ENCODE measurements at places on chromosomes 2 and 18.

DNA sequence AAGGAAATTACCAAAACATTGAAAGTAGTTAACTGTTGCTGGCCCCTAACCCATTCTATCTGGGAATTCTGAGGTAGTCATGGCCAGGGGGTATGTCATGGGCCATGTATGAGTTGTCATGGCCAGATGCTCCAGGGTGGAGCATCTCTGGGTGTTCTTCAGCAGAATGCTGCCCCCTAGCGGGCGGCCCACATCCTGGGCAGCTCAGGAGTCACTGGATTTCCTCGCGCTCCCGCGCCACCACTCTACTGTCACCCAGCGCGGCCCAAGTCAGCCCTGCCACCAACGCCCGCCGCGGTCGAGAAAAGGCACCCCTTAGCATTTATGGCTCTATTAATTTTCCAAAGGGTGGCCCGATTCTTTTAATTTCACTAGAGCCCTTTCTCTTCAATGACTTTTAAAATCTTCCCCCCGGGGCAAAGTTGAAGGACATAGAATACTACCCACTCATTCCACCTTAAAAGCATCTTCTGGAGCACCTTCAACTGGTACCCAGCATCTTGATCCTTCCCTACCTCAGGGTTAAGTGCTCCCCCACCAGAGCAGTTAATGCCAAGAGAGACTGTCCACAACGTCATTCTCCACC lies 41.6 kb downstream of the PKDCC start:
- peak; percentile 89 for DNase-seq

GRCh38 chr2:240395896-240396622 lies 39.4 kb upstream of the GPC1 start:
- DNase-seq, result no peak

GRCh38 chr2:23388294-23388693 lies 3.3 kb downstream of the KLHL29 start:
- DNase-seq, result no peak

- DNase-seq, result no peak
Observed at GRCh38 chr18:44693030-44693784, 12.5 kb downstream of the SETBP1 start.

DNA sequence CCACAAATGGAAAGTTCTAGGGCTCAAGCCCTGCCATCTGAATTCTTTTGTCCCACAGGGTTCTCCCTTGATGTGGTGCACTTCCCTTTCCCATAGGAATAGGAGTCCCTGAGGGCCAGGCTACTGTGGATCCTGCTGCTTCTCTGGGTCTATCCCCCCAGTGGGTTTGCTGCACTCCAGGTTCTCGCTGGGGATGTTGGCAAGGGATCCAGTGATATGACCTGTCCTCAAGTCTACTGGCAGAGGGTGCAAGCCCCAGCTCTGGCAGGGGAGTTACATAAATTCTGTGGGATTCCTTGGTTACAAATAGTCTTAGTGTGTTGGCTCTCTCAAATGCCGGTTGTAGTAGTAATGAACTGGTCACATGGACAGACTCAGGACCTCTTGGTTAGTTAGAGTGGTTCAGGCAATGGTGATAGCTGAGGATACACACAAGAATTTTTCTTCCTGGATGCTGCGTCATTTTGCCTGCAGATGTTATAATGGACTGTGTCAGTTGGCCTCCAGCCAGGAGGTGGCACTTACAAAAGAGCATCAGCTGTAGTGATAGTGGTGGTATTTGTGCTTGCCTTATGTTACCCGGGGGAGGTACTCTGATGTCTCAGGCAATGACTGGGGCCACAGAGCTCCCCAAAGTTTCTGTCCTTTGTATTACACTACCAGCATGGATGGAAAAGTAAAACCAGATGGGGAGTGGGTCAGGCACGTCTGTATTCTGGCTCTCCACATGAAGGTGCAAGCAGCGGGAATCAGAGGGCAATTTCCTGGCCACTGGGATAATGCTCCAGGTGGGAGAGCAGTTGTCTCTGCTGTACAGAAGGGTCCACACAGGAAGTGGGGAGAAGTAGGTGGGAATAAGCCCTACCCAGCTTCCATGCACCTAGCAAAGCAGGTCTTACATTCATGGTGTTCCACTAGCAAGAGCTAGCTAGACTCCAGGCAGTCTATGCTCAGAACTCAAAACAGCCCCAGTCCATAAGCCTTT lies 267.9 kb downstream of the SOX11 start:
- DNase-seq, result no peak

- no peak for DNase-seq
Observed at GRCh38 chr2:79910643-79911042, 393.9 kb downstream of the LRRTM1 start.

DNA sequence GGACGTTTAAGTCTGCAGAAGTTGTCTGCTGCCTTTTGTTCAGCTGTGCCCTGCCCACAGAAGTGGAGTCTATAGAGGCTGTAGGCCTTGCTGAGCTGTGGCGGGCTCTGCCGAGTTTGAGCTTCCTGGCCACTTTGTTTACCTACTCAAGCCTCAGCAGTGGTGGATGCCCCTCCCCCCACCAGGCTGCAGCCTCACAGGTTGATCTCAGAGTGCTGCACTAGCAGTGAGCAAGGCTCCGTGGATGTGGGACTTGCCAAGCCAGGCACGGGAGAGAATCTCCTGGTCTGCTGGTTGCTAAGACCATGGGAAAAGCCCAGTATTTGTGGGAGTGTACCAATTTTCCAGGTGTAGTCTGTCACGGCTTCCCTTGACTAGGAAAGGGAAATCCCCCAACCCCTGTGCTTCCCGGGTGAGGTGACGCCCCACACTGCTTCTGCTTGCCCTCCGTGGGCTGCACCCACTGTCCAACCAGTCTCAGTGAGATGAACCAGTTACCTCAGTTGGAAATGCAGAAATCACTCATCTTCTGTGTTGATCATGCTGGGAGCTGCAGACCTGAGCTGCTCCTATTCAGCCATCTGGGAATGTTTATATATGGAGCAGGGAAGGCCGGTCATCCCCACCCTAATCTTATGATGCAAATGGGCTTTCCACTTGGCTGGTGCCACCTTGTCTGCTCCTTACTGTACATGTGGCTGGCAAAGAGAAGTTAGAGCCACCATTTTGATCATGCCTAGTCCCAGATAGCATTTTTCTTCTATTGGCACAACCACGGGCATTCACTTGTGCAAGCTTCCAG lies 156.9 kb upstream of the ITGA6 start:
- peak; percentile 62 for DNase-seq

GRCh38 chr2:160584972-160585494 lies 91.4 kb upstream of the RBMS1 start:
- no peak for DNase-seq

DNA sequence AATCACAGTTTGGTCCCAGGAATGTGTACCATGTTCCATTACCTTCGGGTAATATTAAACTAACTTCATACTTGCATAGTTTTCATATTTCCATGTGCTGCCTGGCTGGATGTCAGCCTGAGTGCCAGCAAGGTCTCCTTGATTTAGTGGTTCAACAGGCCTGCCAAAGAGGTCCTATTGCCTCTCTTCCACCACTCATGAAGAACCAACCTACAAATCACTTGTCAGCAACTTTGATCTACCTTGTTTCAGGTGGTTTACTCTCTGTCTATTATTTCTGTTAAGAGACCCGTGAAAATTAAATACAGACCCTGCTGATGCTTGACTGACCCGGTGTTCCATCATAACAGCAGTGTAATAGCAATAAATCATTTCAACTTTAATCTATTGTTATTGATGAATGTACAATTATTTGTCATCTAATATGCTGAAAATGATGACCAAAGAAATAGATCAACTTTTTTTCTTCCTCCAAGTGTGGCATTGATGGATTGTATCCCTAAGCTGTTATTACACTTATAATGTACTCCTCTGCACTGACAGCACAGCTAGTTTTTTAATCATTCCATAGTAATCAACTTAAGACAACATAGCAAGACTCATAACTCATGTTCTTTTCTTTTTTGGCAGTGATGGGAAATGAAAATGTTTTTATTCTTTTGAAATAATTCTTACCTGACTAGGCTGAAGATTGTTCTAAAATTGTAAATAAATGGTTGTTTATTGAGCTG lies 1220.2 kb upstream of the ACVR2A start:
- DNase-seq, result no peak

- no peak for DNase-seq
Observed at GRCh38 chr2:129181433-129181832, 798.0 kb upstream of the RAB6C start.

DNA sequence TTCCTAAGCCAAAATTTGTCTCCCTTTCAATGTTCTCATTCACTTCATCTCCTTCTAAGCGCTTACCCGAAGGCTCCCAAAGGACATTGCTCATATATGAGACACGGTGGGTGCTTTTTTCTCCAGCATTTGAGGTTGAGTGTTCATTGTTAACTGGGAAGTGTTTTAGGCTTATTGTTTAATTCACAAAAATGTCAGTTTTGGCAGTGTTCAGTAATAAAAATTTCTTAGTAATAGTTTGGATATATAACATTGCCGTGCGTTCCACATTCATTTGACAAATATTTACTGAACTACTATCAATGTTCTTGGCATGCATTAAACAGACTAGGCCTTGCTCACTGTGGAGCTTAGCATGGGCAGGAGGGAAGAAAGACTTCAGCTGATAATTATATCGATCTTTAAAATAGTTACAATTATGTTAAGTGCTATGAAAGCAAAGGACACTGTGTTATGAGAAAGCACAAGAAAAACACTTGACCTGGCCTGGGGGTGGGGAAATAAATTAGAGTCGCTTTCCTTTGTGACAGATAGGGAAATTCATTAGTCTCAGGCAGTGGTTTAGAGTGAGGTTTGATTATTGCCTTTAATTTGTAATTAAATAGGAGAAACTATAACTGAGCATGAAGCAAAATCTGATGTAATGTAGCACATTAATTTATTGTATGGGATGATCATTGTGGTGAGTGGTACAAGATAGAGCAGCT lies 82.2 kb upstream of the DOCK10 start:
- DNase-seq, result no peak

DNA sequence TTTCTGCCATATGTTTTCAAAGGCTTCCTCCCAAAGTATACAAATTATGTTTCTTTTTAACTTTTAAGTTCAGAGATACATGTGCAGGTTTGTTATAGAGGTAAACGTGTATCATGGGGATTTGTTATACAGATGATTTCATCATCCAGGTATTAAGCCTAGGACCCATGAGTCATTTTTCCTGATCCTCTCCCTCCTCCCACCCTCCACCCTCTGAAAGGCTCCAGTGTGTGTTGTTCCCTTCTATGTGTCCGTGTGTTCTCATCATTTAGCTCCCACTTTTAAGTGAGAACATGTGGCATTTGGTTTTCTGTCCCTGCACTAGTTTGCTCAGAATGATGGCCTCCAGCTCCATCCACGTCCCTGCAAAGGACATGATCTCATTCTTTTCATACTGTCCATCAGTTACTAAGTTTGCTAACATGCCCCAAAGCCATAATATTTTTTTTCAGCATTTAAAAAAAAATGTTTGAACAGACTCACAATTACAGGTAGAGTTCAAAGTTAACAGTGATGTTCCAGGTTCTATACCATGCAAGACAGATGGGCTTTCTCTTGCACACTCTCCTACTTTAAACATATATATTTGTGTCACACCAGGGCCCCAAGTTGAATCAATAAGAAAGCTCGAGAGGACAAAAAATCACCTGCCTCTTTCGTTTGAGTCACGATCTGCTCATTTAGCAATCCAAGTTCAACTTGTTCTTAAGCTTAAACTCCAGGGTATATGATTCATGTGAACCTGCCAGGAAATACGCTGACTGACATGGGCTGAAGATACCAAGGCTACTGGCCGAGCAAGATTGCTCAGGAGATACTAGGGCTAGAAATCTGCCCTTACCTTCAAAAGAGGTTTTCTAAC lies 77.6 kb downstream of the AP1S3 start:
- DNase-seq, result no peak

DNA sequence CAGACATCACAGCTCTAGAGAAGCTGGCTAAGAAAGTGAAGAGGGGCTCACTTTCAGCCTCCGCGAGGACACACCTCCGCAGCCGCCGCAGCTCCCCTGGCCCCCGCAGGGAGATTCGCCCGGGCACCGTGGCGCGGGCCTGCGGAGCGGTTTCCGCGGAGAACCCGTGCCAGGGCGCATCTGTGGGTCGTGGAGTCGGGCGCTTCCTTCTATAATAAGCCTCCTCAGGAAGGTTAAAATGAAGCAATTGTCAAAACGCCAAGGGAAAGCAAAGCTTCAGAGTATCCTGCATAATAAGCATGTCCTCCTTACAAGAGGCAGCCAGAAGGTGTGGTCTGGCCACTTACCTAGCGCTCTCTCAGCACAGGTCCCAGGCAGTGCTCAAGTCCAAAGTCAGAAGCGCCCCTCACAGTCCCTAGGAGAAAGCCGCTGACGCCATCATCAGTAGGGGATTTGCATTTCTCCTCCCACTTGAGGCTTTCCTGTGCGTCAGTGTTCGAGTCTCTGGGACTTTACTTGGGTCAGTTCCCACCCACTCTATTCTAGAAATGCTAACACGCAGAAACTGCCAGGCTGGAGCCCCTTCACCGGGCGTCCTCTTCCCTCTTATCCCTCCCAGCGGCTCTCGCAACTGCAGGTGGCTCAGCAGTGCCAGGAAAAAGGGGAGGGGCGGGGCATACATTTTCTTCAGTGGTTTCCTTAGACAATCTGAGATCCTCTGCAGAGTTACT lies at the start of gene STAT4:
Gene STAT4, minus strand, starts transcription at position 395 of the 731 bp plus-strand sequence. CDS start 2,791 bp downstream, outside the sequence.
- DNase-seq, result peak; percentile 59

DNA sequence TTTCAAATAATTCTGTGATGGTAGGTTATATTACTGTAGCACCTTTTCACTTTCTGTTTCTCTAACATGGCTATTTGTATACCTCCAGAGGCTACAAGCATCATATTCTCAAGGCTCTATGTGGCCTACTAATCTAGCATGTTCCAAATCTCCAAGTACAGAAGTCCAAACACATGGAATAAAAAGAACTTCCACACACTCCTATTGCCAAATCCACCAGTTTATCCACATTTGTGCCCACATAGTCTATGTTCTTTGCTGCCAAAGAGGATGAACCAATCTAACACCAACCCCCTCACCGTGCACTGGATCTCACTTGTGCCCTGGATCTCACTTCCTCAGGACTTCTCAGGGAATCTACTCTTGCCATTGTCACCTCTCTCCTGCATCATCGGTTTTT lies 247.3 kb upstream of the RBBP8 start:
- no peak for DNase-seq

- no peak for DNase-seq
Observed at GRCh38 chr18:46481847-46482245, 175.2 kb downstream of the LOXHD1 start.

GRCh38 chr2:69945441-69945840 lies 16.0 kb downstream of the ASPRV1 start:
- DNase-seq, result no peak

- no peak for DNase-seq
Observed at GRCh38 chr18:8301427-8302172, 307.6 kb upstream of the RAB12 start.

DNA sequence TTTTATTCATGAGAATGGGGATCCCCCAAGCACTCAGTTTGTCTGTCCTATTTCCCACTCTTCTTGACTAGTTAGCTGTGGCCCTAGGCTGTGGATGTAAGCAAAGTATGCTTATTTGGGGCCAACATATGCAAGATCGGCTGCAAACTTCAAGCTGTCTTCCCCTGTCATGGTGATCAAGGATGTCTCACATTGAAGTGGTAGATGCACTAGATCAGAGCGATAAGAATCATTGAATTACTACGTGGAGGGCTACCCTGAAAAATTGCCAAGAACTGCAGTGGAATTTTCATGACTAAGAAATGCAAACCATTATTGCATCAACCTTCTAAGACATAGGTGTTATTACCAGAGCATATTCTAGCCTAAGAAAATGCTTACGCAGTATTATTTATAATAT lies 527.4 kb downstream of the RNF144A start:
- no peak for DNase-seq

- no peak for DNase-seq
Observed at GRCh38 chr2:153403940-153404339, 74.6 kb downstream of the RPRM start.

- DNase-seq, result no peak
Observed at GRCh38 chr2:150174056-150174805, 313.2 kb downstream of the RND3 start.

- DNase-seq, result no peak
Observed at GRCh38 chr2:44130441-44130840, 38.2 kb upstream of the PPM1B start.
